ENCODE measurements at places on chromosomes 3 and 15.

- no peak for DNase-seq
Observed at GRCh38 chr3:187900993-187901755, 155.9 kb upstream of the BCL6 start.

DNA sequence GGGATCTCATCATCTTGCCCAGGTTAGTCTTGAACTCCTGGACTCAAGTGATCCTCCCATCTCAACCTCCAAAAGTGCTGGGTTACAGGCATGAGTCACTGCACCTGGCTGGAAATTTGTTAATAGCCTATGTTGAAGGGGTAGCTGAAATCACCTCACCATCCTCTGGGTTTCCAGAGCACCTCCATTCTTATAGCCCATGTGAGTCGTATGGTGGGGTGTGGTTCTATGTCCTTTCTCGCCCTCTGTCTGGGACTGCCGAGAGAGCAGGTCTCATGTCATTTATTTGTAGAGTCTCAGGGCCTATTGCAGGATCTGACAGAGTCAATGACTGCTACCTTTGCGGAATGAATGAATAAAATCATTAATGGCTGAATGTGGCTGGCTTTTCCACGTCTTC lies 20.9 kb downstream of the CEMIP start:
- no peak for DNase-seq

GRCh38 chr3:198079771-198080520 lies 119.9 kb downstream of the LMLN start:
- no peak for DNase-seq

DNA sequence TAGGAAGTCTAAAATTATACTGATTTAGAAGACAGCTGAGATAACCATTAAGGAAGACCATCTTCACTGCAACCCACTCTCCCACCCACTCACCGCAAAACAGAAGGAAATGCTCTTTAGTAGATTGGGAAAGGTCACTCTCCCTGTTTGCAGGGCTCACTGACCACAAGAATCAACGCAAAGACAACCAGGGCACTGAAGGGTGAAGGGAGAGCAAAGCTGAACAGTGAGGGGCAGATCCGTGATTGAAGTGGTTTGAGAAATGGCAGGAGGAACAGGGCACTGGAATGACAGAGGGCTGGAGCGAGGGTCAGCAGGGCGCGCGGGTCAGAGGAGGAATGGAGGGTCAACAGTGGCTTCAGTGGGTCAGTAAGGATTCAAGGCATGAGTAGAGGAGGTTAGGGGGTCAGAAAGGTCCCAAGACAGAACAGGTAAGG lies 520 bp downstream of the MESD start:
- DNase-seq, result no peak

DNA sequence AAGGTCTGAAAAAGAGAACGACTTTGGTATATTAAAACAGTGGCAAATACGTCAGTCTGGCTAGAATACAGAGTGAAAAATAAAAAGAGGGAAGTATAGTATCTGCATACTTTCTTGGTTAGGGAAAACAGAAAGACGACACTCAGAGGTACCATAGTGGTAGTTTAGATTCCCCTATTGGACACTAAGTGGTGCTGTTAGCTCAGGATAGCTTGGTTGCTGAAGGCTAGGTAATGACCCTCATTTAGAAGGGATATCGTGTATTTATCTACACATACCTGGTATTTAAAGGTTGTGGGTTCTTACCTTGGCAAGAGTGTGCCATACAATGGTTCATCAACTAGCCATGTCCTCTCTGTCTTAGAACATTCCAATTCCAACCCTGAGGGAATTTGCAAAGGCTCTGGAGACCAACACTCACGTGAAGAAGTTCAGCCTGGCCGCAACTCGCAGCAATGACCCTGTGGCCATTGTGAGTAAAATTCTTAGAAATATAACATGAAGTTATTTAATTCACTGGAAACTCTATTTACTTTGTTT lies 31.0 kb downstream of the TMOD2 start:
- DNase-seq, result no peak

- no peak for DNase-seq
Observed at GRCh38 chr15:75407083-75407482, 38.7 kb upstream of the MAN2C1 start.

DNA sequence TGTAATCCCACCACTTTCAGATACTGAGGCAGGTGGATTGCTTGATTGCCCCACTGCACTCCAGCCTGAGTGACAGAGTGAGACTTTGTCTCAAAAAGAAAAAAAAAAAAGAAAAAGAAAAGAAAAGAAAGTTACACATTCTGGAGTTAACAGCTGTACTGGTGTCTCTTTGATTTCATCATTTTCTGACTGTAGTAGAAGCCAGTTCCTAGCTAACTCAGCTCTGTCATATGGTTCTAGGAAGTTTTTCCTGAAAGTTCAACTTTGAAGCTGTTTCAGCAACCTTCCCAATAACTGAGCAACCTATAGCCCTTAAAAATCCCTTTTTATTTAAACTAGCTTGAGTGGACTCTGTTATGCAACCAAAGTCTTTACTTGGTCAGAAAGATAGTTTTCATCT lies 104.6 kb upstream of the STRIT1 start:
- DNase-seq, result no peak

DNA sequence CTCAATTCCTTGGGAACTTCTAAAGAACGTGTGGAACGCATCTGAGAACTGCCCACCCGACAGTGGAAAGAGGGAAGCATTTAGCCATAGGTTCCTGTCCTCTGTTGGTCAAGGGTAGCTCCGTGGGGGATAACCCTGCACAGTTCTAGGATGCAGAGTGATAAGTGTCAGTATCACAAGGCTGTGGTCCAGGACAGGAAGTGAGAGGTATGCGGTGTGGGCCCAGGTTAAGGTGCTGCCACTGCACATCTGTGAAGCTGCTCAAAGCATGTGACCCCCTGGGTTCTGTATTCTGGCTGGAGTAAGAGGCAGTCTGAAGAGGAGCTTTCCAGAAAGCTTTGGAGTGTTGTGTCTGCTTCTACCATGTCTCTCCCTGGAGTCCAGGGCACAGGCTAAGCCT lies 51.7 kb upstream of the HES1 start:
- DNase-seq, result no peak

- no peak for DNase-seq
Observed at GRCh38 chr3:12840591-12841148, 695 bp downstream of the RPL32 start.

- DNase-seq, result no peak
Observed at GRCh38 chr15:80946576-80946975, 43.0 kb downstream of the MESD start.

- no peak for DNase-seq
Observed at GRCh38 chr3:135792174-135792573, 173.4 kb upstream of the PPP2R3A start.
